ENCODE measurements at places on chromosomes 5 and 9. TPM values are rescaled to one million over a fixed set of nuclear protein-coding genes. Genes with fewer than 3 reads are reported as not detected.

C5orf58 gene
- not detected for total RNA-seq

PCDHA7 gene
- 0.25 TPM for total RNA-seq

NSUN2 gene
- 50.0 TPM for total RNA-seq

ANKRD33B gene
- total RNA-seq: 5.0 TPM

RLN2 gene
- total RNA-seq: 1.0 TPM

INSL4 gene
- not detected for total RNA-seq

GFI1B gene
- total RNA-seq: not detected

GRM6 gene
- total RNA-seq: not detected

NPR3 gene
- total RNA-seq: 0.13 TPM

PLPPR1 gene
- not detected for total RNA-seq

SLC6A3 gene
- total RNA-seq: not detected

ACTBL2 gene
- total RNA-seq: 1.5 TPM

TAS2R1 gene
- not detected for total RNA-seq

MAMDC4 gene
- 6.4 TPM for total RNA-seq

CMBL gene
- 7.8 TPM for total RNA-seq

ANKRD31 gene
- 0.21 TPM for total RNA-seq

DMGDH gene
- 2.9 TPM for total RNA-seq

RGS7BP gene
- total RNA-seq: not detected

SLC6A7 gene
- total RNA-seq: not detected

GRXCR2 gene
- total RNA-seq: not detected

APC gene
- 31.5 TPM for total RNA-seq

PRDM9 gene
- not detected for total RNA-seq

OR1L1 gene
- not detected for total RNA-seq
